Nasal cavity respiratory epithelium epithelial cell of viscerocranial mucosa (primary cell): ENCODE measurements at places on chromosomes 5 and 9. TPM values are rescaled to one million over a fixed set of nuclear protein-coding genes. Genes with fewer than 3 reads are reported as not detected.

Gene NPR3
- 1.0 and 6.1 TPM in 2 replicates for total RNA-seq

Gene CTXN3
- total RNA-seq, result not detected in 2 replicates

Gene LCN15
- total RNA-seq, result not detected in 2 replicates

Gene STK32A
- 0.34 and 3.1 TPM in 2 replicates for total RNA-seq
